ENCODE measurements at places on chromosomes 2 and 18.

DNA sequence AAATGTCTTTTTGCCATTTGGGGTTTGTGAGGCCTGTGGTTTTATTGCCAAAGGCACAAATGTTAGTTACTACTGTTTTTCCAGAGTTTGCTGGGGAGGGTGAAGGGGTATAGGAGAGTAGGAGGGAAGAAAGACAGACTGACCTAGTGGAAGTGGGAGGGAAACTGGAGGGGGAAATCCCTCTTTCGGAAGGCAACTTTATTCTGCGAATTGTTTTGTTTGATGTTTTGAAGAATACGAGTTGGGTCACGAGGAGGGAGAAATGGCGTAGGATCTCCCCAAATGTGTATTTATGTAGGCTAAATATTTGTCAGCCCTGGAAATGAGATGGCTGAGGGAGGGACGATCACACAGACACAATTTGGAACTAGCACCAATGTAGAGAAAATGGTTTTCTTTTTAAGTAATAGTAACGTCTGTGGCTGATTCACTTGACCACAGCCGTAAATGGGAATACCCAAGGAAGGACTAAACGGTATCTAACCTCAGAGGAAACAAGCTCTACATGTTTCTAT, 172.3 kb downstream of the ICOS start:
- DNase-seq: no peak

GRCh38 chr18:24138409-24138788, 463 bp upstream of the CABYR start:
- no peak for DNase-seq

DNA sequence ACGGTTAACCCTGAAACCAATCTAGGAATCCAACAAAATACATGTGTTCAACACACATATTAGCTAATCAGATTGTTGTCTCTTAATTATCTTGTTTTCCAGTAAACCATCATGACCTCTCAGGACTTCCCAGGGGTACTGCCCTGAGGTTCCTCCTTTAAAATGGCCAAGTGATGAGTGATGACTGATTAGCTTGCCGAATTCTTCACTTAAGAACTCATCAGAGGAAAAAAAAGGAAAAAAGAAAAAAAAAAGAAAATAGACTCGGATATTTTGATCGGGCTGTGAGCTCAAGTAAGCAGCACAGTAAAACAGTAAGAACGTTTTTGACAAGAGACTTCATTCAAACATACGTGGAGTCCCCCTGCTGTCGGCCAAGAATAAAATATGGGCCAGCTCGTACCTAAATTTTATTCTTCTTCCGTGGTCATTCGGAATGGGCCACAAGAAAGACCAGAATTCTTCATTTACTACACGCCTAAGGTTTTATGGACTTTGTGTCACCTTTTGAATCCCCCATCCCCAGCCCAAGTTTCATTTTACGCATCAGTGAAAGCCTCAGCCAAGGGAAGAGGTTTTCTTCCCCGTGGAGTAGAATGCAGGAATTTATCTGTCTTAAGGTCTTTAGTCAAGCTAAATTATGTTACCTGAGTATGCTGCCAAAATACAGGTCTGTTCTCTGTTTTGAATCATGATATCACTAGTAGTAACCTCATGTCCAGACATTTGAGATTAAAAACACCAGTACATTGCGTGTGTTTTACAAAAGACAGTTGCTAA, 40.5 kb downstream of the COLEC12 start:
- no peak for DNase-seq

DNA sequence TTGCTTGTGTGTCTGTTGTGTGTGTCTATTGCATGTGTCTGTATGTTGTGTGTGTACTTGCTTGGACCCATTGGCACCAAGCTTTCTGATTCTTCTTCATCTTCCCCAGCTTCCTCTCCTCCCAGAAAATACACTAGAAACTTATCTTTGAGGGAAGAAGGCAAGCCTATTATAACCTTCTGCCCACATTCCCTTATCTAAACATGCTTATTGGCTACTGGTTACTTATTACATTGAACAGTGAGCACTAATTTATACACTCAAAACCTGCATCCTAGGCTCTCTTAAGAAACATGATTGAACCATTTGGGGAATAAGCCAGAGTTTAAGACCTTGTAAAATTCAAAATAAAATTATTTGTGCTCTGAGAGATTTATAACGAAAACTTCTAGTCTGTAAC, 26.5 kb downstream of the SLC9A4 start:
- DNase-seq: no peak

GRCh38 chr18:45738660-45739059, 14.7 kb downstream of the SLC14A1 start:
- DNase-seq: no peak

GRCh38 chr2:202031246-202031951, 2.3 kb upstream of the FZD7 start:
- no peak for DNase-seq

GRCh38 chr2:77325395-77325794, 196.8 kb downstream of the LRRTM4 start:
- DNase-seq: no peak

DNA sequence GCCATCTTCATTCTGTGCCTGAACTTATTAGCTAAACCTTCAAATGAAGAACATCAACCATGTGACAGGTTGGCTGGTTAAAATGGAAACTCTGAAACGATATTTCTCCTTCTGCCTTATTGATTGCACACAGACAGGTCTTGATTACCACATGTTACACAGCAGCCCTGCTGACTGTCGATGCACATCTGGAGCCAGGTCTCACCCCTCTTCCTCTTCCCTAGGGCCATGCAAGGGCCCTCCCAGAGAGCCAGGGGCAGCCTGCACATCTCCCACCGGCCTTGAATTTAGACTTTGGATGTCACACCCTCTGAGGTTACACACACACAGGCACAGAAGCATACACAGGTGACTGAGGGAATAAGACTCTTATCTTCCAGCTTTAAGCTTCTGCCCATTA, 45.1 kb downstream of the TMEM178A start:
- no peak for DNase-seq

GRCh38 chr2:45093663-45094062, 84.4 kb upstream of the SIX2 start:
- DNase-seq: no peak

DNA sequence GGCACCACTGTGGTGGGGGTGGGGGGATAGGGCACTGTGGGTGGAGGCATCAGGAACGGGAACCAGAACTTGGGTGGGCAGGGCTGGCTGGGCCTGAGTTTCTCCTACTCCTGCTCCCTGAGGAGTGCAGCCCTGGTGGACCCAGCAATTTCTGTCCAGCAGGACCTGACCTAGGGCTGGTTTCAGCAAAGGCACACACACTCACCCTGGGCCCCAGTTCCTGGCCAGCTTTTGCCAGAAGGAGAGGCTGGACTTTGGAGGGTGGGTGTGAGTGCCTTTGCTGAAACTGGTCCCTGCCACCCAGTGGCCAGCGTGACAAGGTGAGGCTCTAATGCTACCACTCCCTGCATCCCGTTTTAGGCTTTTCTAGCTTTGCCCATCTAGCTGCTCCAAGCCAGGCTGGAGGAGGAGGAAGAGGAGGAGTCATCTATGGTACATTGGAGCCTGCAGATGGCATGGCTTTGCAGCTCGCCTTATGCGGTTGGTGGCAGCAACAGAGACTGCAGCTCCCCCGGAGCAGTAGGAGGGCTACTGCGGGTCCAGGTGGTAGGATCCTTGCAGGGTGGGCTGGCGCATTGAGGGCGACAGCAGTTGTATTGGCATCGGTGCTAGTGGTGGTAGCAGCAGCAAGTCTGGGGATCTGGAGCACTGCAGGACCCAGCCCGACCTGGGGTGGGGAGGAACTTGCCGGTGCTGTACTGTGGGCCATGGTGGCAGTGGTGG, 40.4 kb upstream of the IMP4 start:
- DNase-seq: no peak

- DNase-seq: no peak
Measured at GRCh38 chr2:28341208-28341891, 51.3 kb upstream of the FOSL2 start.

Data from stimulated activated CD4-positive, alpha-beta T cell treated with anti-CD3 and anti-CD28 coated beads, Interleukin-2, amount 100 ng/mL, for 48 hours (primary cell).